ENCODE measurements at places on chromosomes 12 and 14.

- no peak for DNase-seq
These were observed 43.6 kb upstream of the VASH1 start for GRCh38 chr14:76717508-76718290.

DNA sequence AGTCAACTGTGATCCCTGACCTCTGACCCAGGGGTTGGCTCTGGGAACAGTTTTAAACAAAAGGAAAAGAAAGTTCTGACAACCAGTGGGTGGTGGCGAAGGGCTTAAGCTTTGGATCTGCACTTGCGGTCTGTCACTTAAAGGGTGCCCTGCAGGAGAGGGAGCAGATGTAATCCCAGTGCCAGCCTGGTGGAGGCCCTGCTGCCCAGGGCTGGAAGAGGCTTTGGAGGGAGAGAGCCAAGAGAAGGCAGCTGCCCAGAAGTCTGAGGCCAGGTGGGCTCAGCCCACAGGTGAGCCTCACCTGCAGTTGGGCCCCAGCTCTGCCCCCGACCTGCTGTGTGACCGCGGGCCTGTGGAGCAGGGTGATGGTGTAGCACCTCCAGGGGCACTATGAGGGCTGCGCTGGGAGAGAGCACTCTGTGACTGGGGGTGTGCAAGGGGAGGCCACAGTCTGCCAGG is 19.1 kb downstream of the SH2B3 start:
- DNase-seq: no peak

DNA sequence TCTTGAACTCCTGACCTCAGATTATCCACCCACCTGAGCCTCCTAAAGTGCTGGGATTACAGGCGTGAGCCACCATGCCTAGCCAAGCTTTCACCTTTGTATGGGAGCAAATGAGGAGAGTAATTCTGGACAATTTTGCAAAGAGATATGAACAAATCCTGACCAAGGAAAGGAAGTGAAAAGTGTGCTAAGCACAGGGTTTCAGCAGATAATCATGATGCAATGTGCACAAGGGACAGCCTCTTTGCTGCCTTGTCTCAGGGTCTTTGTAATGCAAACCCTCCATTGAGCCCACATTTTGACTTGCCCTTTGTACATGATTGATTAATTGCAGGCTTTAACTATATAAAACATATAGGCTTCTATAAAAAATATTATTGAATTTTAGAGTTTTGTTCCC is 9.2 kb upstream of the PYGL start:
- no peak for DNase-seq

- DNase-seq: no peak
These were observed 93.6 kb downstream of the TXNDC16 start for GRCh38 chr14:52458721-52459085.
